Fibroblast of skin of abdomen (primary cell): ENCODE measurements at places on chromosomes 13 and 19.

GRCh38 chr13:51329606-51330005 lies 9.9 kb upstream of the SERPINE3 start:
- DNase-seq: no peak

GRCh38 chr13:113292021-113292862 lies 4.8 kb upstream of the LAMP1 start:
- DNase-seq: peak; percentile 18

DNA sequence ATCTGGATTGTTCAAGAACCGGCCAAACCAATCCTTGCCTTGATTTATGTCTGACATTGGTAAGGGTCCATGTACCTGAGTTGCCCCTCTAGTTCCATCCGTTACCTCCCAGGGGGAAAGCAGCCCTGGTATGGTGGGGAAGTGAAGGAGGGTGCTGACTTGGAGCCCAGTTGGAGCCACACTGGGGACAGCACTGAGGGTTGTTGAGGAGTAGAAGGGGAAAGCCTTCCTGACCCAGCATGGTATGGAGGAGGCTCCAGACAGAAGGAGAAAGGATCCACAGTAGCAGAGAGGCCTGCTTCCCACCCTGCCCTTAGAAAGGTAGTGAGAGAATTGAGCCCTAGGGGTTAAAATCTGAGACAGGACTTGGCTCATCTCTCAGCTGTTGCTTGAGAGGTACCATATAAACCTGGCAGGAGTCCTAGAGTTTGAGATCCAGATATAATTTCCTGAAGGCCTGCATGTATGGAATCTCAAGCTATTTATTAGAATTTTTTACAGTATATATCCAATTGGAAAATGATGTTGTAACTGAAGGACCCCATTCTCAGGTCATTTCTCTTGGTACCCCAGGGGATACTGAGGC lies 16.7 kb upstream of the FCGBP start:
- DNase-seq: no peak

DNA sequence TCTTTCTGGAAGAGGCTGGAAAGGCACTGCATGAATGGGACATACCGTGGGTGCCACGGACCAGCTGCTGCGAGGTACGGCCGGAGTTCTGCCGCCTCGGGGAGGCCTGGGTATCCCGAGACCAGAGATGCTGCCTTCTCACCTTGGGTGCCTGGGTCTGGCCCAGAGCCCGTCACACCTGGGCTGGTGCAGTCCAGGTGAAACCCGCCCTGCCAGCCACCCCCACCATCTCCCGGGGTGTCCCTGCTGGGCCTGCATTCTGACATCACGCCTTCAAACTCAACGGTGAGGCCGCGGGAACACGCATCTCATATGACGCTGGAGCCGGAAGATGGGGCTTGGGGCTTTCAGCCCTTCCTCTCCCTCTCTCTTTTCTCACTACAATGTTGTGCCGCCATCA lies 98.0 kb downstream of the GADD45B start:
- DNase-seq: no peak

GRCh38 chr19:38742906-38743305 lies 1.4 kb downstream of the CAPN12 start:
- no peak for DNase-seq
